NCI-H446 (cell line): ENCODE measurements at places on chromosomes 7 and 10.
A peak's percentile ranks its signal among the peaks of the same experiment; 100 is the strongest.

DNA sequence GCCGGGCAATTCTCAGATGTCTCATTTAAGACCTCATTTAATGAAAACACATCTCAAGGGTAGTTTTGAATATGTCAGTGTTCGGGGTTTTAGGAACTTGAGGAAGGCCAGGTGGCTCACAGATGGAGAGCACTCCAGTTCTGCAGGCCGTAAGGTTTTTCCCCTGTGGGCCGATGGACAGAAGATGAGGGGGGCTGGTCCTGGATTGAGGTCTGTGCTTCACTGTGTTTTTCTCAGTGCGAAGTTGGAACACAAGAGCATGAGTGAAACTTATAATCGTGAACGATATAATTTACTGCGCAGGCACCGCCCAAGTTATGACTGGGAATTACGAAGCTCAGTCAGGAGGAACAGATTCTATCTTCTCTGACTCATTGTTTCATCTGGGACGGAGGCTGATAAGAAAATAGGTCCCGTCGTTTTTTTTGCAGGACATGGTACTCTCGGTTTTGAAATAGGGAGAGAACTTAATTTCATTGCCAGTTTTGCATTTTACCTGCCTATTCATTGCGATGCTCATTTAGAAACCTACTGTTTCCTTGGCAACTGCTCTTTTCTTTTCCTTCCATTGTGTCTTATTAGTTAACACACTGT, 591.0 kb upstream of the PFKP start:
- DNase-seq, result no peak

DNA sequence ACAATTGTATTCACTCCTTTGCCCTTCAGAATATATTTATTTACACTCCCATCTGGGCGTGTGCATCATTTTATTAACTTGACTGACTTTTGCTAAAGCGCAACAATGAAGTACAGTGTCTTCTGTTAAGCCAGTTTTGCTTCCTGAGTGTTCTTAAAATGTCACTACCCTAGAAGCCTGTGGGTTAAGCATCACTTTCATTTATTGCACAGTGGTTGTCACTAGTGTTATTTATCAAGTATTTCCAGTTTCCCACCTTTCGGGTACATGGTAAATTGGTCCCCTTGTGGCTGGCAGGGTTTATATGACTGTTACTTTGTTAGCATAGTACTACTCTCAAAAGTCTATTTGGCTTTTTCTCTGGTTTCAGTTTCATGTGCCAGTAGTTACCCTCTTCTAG, 3.3 kb downstream of the HILPDA start:
- no peak for DNase-seq

- DNase-seq, result no peak
Measured at GRCh38 chr7:149489391-149490024, 8.1 kb downstream of the ZNF746 start.

DNA sequence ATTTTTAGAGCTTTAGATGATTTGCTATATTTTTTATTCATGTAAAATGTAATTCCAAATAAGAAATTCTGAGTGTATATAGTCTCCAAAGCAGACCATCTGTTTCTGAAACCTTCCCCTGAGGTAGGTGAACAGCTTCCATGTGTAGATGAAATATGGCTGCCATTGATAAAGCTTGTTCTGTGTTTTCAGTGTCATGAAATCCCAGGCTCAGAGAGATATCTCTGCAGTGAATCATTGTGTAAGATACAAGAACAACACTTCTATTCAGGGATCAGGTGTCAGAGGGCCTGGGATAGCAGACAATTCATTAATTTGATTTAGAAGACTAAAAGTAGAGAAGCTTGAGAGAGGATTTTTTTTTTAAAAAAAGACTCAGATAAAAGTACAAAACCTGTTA, 29.1 kb downstream of the ACTA2 start:
- DNase-seq, result no peak

DNA sequence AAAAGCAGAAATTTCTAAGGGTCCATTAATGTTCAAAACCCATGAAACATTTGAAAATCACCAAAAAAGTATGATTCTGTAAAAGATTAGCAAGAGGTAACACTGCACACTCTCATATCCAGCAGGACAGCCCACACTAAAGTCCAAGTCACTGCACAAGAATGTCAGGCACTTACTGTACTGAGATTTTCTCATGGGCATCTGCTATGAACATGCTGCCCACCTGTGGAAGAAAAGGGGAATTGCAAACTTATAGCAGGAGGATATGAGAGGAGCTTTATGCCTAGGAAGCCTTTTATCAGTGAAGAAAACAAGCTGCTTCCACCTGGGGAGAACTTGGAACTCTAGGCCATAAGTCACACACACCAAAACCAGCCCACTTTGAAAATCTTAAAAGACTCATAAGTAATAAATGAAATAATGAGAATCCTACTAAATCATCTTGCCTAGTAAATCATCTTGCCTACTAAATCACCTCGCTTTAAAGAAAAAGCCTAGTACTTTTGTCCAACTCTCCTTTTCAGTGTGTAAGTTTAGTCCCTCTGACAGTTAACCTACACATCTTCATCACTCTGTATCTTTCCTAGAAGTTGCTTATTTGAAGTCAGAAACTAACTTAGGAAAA, 46.1 kb downstream of the ARMH3 start:
- peak; percentile 69 for DNase-seq

DNA sequence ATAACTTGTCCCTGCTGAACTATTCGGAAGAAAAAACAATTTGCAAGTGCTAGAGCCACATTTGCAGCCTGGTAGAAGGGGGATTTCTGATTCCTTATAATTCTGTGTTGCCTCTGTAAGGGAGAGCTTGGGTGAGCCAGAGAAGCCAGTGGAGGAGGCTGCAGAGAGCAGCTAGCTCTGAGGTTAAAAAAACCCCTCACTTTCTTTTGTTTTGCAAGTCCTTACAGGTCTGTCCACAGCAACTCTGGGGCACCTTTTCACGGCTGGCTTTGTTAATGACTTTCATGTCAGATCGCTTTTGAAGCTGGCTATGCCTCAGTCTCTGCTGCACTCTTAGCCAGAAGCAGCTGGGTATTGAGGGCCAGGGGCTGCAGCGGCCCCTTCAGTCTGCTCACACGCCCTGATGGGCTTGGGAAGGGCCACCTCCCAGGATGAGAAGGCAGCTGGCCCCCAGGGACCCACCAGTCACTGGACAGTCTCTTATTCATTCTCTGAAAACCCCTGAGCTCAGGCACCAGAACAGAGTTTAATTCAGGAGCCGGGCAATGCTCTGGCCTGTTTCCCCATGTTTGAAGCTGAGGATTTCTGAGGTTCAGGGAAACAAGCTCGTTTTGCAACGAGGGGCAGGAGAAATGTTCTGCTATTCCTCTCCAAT, 30.9 kb downstream of the TRIM8 start:
- no peak for DNase-seq

- no peak for DNase-seq
Measured at GRCh38 chr7:142499635-142500034, 241.8 kb upstream of the PRSS58 start.

GRCh38 chr10:132946806-132947546, 4.6 kb upstream of the CFAP46 start:
- DNase-seq, result no peak

GRCh38 chr10:86951184-86951761, 6.1 kb downstream of the MMRN2 start:
- DNase-seq, result no peak

GRCh38 chr7:55517191-55517633, 55.1 kb downstream of the VOPP1 start:
- DNase-seq, result no peak

- peak; percentile 89 for DNase-seq
Measured at GRCh38 chr7:4973728-4974198, 14.8 kb upstream of the MMD2 start.

DNA sequence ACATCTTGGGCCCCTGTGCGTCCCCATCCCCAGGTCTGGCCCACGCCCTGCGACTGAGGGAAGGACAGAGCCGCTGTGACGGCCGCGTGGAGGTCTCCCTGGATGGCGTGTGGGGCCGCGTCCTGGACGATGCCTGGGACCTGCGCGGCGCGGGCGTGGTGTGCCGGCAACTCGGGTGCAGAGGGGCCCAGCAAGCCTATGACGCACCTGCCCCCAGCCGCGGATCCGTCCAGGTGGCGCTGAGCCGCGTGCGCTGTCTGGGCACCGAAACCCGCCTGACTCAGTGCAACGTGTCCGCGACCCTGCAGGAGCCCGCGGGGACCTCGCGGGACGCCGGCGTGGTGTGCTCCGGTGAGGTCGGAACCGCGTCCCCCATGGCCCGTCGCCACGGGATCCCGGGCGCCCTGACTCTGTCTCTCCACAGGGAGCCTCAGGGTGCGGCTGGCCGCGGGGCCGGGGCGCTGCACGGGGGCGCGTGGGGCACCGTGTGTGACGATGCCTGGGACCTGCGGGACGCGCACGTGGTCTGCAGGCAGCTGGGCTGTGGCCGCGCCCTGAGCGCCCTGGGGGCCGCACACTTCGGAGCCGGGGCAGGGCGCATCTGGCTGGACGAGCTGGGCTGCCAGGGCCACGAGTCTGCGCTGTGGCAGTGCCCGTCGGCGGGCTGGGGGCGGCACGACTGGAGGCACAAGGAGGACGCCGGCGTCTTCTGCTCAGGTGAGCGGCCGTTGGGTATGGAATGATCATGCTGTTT, 5.9 kb downstream of the SCART1 start:
- DNase-seq, result no peak

- DNase-seq, result no peak
Measured at GRCh38 chr10:119784340-119785067, 58.7 kb downstream of the INPP5F start.

- no peak for DNase-seq
Measured at GRCh38 chr7:13166801-13167200, 479.4 kb downstream of the ARL4A start.

DNA sequence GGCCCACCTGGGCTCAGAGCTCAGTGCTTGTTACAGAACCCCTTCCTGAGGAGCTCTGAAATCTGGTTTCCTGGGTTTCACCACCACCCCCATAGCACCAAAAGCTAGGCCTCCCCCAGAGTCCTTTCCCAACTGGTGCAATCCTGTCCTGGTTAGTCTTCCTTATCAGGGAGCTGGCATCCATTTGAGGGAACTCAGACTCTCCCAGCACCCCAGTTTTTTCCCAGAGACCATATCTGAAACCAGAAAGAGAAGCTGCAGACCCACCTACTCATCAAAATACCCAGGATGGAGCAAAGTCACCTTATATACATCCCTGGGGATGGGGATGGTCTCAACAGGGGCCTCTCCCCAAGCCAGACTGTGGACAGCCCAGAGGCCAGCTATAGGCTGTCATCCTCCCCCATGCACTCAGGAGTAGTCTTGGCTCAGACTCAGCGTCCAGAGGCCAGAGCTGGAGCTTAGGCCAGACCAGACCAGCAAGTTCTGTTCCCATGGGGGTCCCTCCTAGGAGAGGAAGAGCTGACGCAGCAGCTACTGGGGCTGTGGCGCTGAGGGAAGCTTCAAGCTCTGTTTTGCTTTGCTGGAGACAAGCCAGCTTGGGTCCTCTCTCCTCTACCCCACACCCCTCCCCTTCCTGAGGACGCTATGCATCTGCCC, 3.0 kb downstream of the TBATA start:
- no peak for DNase-seq

DNA sequence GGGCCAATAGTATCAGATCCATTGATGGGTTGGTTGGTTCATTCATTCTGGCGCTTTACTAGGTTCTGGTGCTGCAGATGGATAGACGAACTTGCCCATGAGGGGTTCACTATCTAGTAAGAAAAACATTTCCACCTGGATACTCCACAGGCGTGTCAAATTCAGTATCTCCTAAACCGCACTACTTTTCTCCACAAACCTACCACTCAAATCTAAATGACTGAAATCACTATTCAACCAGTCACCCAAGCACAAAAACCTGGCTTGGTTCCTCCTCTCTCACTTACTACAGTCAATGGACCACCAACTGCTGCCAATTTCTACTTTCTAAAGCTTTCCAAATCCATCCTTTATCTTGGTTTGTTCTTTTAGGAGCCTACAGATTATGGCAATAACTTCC, 572 bp downstream of the AGK start:
- no peak for DNase-seq

- no peak for DNase-seq
Measured at GRCh38 chr7:42672339-42672999, 239.4 kb downstream of the C7orf25 start.

DNA sequence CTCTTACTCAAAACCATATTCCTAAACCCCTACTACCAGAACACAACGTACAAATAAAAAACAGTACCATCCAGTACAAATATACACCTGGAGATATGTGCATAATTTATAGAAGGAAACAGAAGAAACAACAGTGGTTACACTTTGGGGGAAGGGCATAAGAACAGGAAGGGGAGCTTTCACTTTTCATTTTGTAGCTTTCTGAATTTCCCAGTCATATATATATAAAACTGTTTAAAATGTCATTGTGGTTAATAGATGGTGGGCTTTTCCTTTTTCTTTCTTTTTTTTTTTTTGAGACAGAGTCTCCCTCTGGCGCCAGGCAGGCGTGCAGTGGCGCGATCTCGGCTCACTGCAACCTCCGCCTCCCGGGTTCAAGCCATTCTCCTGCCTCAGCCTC, 47.2 kb downstream of the MALSU1 start:
- DNase-seq, result no peak

- no peak for DNase-seq
Measured at GRCh38 chr7:47186316-47186715, 395.6 kb downstream of the TNS3 start.

GRCh38 chr7:81777697-81778096, 7.8 kb upstream of the HGF start:
- DNase-seq, result no peak

DNA sequence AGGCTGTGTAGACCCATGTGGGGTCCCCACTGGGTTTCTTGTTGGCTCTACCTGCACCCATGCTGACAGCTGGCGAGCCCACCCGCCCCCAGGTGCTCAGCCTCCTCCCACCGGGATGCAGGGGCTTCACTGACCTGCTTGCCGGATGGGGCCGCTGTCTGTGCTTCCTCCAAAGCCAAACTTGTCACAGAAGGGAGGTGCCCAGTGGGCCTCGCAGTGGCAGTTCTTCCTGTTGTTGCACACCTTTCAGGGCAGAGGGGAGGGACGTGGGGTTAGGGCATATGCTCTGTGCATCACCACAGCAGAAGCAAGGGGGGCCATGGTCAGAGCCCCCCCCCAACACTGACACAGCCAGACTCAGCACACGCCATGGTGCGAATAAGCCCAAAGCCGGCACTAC, 146.5 kb downstream of the FANK1 start:
- DNase-seq, result no peak

DNA sequence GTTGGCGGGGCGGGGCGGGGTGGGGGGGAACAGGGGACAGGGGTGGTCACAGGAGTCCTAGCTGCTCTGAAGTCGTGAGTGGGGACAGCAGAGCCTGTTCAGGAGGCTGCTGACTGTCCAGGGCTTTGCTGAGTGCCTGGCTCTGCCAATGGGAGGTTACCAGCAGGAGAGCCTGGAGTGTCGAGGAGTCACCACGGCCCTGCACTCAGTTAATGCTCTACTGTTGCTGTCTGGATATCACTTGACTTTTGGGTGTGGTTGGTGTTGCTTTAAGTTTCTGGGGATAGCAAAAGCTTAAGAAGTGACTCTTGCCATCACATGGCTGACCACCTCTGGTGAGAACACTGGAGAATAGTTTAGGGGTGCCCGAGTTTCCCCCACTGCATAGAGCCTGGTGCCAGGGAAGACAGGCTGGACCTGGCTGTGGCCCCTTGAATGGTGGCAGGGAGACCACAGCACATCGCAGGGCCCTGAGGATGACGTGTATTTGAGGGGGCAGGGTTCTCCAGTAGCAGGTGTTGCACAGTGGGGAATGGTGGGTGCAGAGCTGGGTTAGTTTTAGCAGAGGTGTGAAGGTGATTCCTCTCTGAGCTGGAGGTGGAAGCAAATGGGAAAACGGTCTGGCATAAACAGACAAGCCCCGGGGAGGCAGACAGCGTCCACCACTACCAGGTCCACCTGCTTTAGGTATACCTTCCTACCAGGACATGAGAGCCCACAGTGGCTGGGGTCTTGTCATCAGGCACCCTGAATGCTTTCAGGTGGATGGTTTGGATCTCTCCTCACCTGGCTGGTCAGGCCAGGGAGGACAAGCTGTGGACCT, 54.2 kb upstream of the CAMK2B start:
- DNase-seq, result no peak
